ELR (cell line): ENCODE measurements at places on chromosomes 5 and 9.

- no peak for DNase-seq
Observed at GRCh38 chr9:129612815-129613519, 7.9 kb downstream of the C9orf50 start.

DNA sequence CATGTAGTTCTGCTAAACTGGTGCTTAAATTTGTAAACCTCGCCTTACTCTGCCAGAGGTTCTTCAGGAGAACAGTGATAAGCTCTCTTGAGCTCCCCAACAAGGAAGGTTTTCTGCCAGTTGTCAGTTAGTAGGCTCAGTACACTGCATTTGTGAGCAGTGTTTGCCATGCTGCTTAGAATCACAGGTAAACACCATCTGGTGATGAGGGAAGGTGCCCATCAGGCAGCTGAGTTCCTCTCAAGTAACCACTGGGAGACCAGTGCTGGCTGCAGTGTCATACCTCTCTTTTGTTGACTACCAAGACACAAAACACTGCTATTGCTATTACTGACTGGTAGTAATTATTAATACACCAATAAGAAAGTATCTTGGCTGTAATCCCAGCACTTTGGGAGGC, 186.2 kb upstream of the OTULINL start:
- DNase-seq = no peak

GRCh38 chr5:39650008-39650762, 225.4 kb upstream of the DAB2 start:
- DNase-seq = peak; percentile 52

DNA sequence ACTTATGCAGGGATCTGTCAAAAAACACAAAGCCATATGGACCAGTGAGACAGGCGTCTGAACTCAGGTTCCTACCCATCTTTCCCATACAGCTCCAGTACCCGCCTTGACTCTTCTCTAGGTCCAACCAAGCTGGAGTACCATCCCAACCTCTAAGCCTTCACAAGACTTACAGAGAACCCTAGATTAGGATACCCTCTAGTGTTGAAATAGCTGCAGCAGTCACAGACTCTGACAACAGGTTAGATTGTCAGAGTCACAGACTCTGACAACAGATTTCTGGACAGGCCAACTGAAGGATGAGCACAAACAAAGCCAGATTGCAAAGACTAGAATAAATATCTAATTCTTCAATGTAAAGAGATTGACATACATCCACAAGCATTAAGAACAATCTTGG, 266.1 kb downstream of the GRIA1 start:
- DNase-seq = peak; percentile 11

DNA sequence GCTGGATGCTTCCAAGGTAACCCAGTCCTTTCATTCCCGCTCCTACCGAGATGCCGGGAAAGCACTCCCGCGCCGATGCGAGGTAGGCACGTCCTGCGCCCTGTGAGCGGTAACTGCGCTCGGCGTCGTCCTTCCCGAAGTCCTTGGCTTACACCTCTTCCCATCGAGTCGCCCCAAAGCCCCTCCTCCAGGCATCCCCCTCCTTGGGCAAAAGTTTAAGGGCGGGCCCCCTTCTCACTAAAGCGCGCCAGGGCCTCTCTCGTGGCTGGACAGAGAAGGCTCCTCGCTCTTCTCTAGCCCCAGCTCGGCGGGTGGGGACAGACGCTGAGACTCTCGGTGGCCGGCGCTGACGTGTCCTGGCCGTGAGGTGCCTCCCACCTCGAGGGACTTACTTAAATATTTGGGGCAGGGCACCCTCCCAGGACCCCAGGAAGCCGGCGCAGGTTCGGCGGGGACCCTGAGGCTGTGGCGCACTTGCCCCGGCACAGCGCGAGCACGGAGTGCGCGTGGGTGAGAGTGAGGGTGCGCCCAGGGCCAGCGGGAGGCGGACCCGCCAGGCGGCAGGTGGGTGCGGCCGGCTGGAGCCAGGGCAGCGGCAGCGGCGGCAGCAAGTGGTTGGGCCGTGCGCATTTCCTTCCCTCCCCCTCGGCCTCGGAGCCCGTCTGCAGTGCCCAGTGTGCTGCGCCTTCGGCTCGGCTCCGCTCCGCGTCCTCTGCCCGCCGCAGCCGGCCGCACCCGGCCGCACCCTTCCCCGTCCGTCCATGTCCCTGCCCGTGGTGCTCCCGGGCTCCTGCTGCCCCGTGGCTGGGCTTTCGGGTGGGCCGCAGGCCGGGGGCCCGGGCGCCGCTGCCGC, at the start of gene ENTREP1:
TSS of gene ENTREP1 (plus strand) at position 667 of the 853 bp plus-strand sequence. CDS start at position 762, 95 bp downstream.
- DNase-seq = peak; percentile 48

DNA sequence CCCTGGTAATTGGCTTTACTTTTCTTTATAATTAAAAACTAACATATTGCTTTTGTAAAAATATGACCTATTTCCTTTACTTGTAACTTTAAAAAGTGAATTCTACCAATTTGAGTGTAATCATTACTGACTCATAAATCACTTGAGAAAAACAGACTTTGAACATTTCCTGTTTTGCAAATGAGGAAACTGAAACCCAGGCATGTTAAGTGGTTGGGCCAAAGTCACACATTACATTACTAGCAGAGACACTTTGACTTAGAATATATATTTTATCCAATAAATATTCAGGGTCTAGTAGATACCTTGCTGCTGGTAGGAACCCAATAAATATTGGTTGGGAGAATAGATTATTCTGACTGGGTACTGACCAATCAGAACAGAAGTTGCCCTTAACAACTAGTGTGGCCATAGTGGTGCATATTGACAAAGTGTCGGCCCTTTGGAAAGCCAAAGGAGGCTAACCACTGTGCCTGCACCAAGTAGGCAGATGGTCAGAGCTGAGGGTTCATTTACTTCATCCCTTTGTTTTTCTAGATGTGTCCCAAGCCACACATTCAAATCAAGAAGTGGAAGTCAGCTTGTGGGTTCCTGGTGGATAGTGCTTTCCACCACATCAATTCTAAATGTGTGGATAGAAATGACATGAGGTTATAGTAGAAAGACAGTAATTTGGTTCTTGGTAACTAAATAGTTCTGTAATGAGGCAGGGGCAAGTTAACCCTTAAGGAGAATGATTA, 365.1 kb upstream of the RIOK2 start:
- peak; percentile 31 for DNase-seq

DNA sequence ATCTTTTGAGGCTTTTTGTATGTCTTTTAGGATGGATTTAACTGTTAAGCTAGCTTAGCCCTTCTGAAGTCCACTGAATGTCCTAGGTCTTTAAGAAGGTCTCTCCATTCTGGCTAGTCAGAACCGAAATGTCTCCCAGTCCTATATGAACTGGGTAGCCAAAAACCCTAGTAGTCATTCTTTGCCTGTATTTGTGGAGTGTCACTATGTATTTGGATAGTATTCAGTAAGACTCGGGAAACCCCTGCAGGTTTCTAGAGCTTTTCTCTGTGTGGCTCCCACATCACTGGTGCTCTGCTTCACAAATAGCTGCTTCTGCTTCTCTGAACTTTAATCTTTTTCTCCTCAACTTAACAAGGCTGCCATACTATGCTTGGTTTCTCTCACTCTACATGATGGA, 68.0 kb downstream of the RIC1 start:
- no peak for DNase-seq

DNA sequence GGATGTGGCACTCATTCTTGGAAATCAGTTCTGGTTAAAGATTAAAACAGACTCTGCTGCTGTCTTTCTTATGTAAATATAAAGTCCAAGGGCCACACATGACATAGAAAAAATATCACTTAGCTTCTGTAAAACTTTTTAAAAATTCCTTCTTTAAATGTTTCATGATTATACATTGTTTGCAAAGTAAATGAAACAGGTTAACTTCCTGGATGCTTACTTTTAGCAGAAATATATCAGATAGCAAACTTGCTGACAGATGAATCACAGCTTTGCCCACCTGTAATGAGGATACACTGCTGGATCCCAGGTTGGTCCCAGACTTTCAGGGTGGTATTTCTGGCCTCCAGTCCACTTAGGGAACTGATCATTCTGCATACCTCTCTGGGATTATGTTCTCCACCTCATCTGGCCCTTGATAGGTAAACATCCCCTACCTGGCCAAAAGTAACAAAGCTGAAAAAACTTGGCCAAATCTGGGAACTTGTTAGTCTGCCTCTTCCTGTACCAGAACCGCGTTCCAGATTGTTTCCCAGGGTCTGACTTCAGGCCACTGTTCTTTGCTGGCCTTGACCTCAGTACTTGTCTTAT, 340.5 kb downstream of the ADGRV1 start:
- no peak for DNase-seq

- DNase-seq = no peak
Observed at GRCh38 chr5:137667341-137667740, 68.5 kb downstream of the KLHL3 start.

GRCh38 chr5:53362521-53362941, 117.9 kb upstream of the FST start:
- peak; percentile 99 for DNase-seq

DNA sequence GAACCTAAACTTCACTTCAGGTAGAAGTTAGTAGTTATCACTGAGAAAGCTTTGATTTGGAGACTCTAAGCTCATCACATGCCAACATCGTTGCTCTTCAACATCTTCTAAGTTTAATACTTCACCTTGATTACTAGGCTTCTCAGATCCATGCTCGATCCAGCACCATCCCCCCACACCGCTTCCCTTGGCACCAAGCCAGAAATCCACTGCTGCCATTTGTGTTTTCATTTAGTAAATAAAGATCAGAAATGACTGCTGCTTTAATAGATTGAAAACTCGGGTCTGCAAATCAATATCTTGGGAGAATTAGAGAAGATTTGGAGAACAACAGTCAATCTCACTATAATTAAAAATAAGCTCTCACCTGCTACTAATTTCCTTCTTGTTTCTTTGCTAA, 214.7 kb upstream of the NR4A3 start:
- no peak for DNase-seq

DNA sequence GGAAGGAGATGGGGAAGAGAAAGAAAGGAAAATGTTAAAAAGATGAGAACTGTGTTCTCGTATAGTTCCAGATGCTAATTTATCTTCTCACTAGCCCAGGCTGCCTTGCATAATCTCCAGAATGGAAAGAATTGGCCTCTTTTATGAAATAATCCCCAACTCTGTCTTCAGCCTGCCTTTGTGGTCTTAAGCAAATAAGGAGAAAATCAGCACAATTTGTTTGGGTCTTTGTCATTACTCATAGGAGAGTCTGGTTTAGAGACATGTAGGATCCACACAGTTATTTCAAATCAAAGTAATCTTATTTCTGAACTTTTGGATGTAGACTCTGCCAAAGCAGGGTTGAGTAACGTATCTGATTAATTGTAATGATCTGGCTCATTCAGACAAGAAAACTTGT, 50.7 kb upstream of the CAMK4 start:
- no peak for DNase-seq

- DNase-seq = peak; percentile 8
Observed at GRCh38 chr9:76373173-76373783, 20.9 kb downstream of the RFK start.

DNA sequence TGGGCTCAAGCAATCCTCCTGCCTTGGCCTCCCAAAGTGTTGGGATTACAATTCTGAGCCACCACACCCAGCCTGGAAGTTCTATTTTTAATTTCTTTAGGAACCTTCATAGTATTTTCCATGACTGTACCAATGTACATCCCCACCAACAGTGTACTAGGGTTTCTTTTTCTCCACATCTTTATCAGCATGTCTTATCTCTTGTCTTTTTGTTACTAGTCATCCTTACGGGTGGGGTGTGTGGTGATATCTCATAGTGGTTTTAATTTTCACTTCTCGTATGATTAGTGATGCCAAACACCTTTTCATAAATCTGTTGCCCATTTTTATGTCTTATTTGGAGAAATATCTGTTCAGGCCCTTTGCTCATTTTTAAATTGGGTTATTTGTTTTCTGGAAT, 123.0 kb upstream of the MEF2C start:
- no peak for DNase-seq

- DNase-seq = peak; percentile 79
Observed at GRCh38 chr9:111298731-111299598, 31.1 kb downstream of the OR2K2 start.

- peak; percentile 99 for DNase-seq
Observed at GRCh38 chr9:37953775-37954437, 50.0 kb upstream of the SLC25A51 start.

DNA sequence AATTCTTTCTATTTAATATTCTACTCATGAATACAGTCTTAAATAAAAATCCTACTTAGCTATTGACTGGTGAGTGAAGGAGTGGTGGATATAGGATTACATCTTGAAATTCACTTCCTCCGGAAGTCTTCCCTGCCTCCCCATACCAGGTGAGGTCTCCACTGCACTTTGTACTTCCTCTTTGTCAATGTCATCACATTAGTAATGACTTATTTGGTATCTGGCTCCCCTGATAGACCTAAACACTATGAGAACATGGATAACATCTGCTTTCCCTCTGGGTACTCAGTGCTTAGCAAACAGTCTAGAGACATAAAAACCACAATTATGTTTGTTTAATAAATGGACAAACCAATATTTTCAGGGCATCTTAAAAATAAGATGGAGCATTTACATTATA, 532.1 kb downstream of the PDE4D start:
- DNase-seq = no peak

- no peak for DNase-seq
Observed at GRCh38 chr5:151555760-151556576, 35.2 kb downstream of the FAT2 start.

- no peak for DNase-seq
Observed at GRCh38 chr5:75214928-75215327, 21.8 kb downstream of the ANKRD31 start.

DNA sequence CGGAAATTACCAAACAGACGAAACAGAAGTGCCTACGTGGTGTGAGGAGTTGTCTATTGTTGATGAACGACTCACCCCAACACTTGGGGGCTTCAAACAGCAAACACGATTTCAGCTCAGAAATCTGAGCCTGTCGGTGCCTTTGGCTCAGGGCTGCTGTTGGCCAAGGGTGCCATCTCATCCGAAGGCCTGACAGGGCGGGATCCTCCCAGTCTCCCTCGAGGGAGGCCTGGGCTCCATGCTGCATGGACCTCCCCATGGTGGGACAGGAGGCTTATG, 1.3 kb downstream of the LRRC14B start:
- no peak for DNase-seq
